EL (cell line): ENCODE measurements at places on chromosomes 6 and 20.

DNA sequence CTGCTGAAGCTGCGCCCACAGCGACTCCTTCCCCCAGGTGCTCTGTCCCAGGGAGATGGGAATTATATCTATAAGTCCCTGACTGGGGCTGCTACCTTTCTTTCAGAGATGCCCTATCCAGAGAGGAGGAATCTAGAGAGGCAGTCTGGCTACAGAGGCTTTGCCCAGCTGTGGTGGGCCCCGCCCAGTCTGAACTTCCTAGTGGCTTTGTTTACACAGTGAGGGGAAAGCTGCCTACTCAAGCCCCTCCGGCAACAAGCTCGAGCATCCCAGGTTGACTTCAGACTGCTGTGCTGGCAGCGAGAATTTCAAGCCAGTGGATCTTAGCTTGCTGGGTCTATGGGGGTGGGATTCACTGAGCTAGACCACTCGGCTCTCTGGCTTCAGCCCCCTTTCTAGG, 152.5 kb upstream of the MAP3K7 start:
- no peak for DNase-seq

- no peak for DNase-seq
Measured at GRCh38 chr20:55057779-55058415, 582.5 kb downstream of the DOK5 start.

- no peak for DNase-seq
Measured at GRCh38 chr6:30670760-30671527, 1.9 kb downstream of the DHX16 start.

- no peak for DNase-seq
Measured at GRCh38 chr6:20998748-20999448, 464.6 kb downstream of the CDKAL1 start.

DNA sequence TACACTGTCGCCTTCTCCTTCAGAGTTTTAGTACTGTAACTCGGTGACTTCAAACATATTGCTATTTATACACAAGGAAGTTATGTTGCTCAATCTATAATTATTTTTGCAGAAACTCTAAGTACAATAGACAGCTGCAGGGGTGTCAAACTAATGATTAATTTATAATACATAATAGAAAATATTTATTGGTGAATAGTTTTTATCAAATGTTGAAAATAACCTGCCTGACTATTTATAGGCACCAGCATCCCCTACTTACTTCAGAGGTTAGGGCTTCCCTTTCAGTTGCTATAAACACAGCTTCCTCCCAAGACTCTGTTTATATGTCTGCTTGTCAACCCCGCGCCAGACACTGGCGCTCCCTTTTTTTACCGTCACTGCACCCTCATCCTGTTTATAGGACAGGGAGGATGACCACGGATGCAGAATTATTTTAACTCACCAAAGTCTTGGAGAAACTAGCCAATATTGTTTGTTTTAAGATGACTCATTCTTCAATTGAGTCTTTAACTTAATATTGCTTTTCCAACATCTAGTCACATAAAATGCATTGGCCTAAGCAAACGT, 225.0 kb downstream of the ALDH8A1 start:
- peak; percentile 51 for DNase-seq

DNA sequence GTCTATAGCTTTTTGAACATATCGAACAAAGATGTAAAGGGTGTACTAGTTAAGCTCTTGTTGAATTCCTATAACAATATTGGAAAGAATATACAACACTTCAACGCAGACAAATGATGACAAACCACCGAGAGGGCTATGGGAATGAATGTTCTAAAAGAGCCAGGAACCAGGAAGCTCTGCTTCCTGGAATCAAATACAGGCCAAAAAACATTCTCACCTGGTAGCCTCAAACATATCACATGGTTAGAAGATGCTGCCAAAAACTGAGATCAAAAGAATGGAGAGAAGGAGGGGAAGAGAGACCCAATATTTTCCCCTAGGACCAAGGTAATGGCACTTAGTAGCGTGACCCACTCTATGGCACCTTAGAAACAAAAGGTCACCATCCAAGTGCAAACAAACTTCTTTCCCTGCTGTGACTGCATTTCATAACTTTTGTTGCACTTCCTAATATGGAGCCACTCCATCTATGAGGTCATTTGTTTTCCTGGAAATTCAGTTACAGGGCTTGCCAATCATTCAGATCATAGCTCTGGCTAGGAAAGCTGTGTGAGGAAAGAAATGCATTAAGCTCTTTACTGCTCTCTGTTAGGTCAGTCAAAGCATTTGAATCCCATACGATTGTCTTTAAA, 199.2 kb upstream of the NT5E start:
- no peak for DNase-seq
